ENCODE measurements at places on chromosomes 2 and 18.

GRCh38 chr2:84781942-84782716 is 98.8 kb downstream of the TRABD2A start:
- DNase-seq = peak; percentile 84

- no peak for DNase-seq
These were observed 128.3 kb upstream of the ARHGAP28 start for GRCh38 chr18:6601241-6601640.

DNA sequence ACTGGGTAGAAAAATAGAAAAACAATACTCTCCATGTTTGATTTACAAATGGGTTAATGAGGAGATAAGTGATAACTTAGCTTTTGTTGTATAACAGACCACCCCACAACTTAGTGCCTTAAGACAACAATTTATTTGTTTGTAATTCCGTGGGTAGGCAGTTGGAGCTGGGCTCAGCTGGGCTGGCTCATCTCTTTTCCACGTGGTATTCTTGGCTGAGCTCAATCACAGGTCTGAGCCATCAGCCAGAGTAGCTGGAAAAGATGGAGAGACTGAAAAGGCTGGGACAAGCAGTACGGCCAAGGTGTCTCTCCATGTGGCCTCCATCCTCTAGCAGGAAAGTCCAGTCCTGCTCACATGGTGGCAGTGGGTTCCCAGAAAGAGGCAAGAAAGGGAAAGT is 32.2 kb upstream of the ELOA2 start:
- no peak for DNase-seq

DNA sequence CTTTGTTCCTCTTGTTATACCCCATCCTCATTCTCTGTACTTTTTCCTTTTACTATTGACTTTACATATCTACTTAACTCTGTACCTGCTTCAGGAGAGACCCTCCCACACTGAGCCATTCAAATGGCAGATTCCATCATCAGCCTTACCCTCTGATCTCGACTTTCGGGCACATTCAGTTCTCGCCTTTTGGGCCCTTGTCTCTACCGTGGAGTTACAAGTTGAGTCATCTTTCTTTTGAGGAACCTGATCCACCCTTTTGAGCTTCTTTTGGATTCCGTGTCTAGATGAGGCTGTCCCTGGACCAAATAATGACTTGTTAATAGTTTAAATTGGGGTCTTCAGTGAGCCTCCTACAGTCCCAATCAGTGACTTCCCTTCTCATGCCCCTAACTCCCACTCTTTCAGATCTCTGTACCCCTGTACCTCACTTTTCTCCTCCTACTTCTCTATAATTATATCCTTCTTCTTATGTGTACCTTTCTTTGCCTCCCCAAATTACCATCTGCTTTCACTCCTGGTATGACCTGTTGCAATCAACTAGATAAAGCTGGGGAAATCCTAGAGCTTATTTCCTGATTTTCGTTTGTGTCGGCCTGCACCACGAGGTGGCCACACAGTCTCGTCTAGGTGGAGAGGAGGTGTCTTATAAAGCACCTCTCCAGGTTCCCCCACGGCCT is 17.2 kb downstream of the SP110 start:
- DNase-seq = peak; percentile 33

DNA sequence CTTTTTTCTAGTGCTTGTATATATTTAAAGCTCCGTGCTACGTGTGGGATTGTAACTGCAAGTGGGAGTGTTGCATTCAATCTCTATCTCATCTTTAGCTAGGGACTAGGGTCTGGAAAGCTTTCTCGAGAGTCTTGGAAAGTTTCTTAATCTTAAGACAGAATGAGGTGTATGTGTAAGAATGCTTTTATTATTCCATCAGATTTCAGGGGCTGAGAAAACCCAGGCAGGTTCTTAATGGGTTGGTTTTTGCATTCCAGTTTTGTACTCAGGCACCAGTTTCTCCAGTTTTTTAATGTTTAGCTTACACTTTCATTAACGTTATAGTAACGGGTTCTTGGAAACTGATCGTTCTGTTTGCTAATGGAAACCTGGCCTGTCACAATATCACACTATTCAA is 20.3 kb downstream of the MRPL19 start:
- DNase-seq = no peak

- no peak for DNase-seq
These were observed 67.9 kb downstream of the SLC9A4 start for GRCh38 chr2:102540882-102541281.

DNA sequence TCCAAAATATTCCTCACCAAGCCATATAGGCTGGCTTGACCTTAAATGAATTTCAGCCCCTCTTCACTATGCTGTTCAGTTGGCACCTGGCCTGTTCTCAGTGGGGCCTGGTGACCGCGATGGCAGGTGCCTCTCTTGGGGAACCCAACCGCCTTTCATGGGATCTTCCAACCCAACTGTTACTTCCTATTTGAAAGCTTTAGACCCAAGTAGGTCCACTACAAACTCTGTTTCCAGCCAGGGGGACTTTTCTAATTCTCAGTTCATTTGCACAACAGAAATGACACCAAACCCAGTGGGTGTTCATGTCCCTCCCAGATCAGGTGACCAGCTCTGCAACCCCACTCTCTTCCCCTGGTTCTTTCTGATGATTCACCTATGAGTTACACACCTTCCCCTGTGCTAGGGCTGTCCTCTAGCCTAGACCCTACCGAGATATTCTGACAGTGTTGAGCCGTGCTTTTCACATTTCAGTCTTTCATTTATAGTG is 35.6 kb upstream of the NDUFV2 start:
- DNase-seq = no peak

GRCh38 chr2:174202188-174202587 is 46.1 kb downstream of the OLA1 start:
- DNase-seq = no peak

- DNase-seq = no peak
These were observed 8.7 kb downstream of the FAM228A start for GRCh38 chr2:24183366-24184069.

DNA sequence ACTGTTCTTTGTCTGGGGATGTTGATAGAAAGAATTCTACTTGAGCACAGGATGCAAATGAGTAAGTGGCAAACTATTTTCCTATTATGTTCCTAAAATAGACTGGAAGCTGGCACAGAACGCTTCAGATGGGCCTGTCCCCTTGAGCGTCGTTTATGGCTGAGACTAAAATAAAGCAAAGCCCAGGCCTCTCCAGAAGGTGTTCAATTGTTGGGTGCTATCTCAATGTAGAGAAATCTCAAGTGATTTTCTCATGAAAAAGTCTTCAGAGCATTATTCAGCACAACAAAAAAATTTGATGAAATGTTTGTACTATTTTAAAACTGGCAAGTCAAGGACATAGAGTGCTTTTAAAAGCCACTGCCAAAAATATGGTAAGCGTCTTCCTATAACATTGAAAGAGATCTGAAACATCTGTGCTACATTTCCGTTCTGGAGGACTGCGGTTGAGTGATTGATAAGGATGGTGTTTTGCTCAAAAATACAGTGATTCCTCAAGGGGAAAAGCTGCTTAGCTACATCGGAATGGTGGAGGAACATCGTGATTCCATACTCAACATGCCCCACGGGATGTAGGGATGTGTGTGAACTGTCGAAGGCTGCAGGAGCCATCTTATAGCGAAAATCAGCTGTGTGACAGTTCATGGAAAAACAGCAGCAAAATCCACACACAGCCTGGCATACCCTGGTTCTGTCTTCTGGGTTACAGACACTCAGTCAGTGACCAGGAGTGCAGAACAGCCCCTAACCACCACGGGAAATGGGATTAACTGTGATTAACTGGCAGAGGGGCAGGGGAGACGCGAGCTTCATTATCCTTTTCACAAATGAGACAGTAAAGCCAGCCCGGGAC is 10.4 kb upstream of the LRRFIP1 start:
- DNase-seq = no peak

DNA sequence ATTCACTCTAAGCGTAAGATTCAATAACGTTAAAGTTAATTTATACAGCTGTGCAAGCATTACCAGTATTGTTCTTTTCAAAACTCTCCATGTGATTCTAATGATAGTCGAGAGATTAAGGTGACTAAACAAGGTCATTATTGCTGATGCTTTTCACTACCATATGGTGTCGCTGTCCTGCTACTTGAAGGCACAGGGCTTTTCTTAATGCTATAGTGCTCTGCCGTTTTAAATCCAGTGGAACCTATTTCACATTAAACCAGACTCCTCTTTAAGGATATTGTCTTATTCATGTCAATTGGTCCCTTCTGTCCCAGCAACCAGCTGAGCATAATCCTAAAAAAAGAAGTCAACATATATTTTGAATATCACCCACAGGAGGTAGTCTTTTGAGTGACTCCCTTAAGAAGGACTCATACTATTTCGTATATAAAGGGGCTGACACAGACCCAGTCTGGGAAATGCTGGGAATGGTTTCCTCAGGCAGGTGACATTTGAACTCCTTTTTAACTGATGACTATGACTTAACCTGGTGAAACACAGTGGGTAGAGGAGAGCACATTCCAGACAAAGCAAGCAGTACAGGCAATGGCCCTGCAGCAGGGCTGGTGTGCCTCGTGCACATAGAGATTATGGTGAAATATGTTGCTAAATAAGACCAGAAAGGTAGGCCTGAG is 53.9 kb upstream of the CYTIP start:
- peak; percentile 35 for DNase-seq

DNA sequence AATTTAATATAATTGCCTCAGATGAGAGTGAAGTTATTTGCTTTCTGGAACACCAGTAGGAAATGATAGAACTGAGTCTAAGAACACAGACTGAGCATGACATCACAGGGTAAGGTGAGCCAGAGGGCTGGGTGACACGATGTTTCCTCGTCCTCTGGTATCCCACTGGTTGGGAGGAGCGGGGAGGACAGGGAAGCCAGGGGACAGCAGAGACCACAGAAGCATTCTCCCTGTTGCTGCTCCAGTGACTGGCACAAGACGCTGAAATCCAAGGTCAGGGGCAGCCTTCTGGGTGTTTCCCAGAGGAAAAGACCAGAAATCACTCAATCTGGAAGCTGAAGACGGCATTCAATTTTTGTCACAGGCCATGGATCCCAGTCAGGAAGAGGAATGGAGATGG is 363.4 kb upstream of the SOX11 start:
- no peak for DNase-seq

DNA sequence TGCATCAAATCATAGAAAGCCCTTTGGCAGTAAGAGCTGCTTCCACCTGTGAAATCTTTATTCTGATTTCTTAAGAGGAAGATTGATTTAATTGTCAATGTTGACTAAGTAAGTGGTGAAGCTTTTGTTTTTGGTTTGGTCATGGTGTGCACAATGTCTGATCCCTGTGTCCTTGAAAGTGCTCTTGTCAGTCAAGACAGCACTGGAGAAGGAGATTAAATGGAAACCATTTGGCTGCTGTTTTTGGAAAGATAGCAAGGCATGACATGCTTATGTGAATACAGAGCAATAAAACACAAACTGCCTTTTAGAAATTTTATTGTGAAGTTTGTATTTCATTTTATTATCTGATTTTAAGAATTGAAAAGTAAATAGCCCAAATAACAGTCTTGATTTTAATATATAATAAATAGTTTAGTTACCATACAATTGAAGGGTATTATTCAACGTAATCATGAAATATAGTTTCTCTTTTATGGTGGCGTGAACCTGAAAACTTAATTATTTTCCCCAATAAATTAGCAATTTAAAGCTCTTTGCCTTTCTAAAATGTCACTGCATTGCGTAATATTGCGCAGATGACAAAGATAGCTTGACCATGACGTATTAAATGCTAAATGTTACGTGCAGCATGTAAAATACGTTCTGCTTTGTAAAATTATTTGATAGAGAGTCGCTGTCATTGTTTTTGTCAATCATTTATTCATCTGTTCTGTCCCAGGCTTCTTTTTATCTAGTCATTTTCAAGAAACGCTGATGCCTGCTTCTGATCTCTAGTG is 69.0 kb downstream of the GULP1 start:
- DNase-seq = no peak

DNA sequence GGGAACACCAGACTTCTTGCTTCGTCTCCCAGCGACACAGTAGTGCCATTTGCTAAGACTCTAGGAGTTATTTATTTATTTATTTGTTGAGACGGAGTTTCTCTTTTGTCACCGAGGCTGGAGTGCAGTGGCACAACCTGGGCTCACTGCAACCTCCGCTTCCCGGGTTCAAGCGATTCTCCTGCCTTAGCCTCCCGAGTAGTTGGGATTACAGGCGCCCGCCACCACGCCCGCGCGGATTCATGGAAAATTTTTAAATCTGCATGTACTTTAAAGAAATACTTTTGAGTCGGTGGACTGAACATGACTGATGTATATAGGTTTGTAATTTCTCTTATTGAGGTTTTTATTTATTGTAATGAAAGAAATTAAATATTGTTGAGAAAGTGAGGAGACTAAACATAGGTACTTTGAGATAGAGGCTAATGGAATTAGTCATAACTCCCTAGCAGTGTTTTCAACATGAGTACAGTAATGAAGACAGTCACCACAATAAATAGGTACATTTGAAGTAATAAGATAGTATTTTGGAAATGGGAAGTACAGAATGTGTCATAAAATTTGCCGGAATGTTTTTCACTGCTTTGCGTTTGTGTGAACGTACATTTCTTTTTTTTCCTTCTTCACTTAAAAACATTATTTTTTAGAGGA is 983 bp downstream of the MTX2 start:
- DNase-seq = no peak

- no peak for DNase-seq
These were observed 9.7 kb upstream of the ZNF516 start for GRCh38 chr18:76504749-76505148.

DNA sequence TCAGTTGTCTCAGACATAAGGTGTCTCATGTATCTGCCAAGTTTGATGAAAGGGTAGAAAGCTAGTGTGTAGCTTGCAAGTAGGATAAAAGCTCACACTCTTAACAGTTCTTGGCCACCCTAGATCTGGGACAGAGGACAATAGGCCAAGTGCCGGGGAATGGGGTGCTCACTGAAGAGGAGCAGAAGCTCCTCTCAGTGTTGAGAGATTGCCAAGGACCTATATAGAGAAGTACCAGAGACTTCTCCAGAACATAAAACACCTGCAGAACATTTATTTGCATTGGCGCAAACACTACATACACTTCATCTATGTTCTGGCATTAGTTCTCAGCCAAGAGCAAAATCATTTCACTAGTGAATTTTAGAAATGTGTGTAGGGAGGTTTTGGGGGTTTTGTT is 2.9 kb upstream of the GTF3C3 start:
- DNase-seq = no peak

DNA sequence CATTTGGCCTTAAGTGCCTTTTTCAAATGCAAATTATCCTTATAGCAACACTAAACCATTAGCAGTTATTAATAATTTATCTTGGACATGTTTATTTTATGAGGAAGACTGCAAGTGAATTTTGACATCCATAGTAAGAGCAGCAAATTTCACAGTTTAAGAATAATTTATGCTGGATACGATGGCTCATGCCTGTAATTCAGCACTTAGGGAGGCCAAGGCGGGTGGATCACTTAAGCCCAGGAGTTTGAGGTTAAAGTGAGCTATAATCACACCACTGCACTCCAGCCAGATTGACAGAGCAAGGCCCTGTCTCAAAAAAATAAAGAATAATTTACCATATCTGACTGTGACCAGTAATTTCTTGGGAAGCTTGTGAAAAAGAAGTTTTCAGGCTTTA is 286.2 kb downstream of the TMX3 start:
- DNase-seq = no peak

GRCh38 chr2:70670202-70670601 is 97.8 kb downstream of the ADD2 start:
- DNase-seq = no peak

All from CD4-positive, alpha-beta memory T cell (primary cell).